ENCODE measurements at places on chromosomes 1 and 21.

DNA sequence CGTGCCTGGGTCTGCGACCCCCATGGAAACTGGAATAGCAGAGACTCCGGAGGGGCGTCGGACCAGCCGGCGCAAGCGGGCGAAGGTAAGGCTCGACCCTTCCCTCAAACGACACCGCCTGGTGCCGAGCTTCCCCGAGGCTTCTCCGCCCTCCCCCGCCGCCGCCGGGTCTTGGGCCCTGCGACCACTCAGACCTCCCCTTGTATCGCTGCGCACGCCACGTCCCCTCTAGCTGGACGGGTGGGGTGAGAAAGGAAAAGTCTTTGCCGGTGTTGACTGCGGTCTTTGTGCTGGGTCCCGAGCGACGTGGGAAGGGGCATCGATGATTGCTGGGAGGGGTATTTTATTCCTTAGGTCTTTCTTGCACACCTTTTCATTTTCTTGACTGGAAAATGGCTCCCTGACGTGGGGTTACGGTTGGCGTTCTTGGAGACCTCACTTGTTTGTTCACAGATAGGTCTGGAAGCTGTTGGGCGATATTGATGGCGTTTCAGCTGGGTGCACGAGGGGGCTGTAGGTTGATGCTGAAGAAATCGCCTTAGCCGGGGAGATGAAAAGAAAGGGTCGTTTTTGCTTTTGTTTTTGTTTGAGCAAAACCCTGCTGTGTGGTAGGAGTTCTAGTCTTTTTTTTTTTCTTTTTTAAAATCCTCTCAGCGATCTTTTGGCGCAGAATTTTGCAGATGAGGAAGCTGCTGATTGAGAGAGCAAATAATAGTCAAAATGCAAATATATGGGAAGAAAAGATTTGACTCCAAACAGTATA lies 776 bp downstream of the KDM1A start:
- no peak for DNase-seq

DNA sequence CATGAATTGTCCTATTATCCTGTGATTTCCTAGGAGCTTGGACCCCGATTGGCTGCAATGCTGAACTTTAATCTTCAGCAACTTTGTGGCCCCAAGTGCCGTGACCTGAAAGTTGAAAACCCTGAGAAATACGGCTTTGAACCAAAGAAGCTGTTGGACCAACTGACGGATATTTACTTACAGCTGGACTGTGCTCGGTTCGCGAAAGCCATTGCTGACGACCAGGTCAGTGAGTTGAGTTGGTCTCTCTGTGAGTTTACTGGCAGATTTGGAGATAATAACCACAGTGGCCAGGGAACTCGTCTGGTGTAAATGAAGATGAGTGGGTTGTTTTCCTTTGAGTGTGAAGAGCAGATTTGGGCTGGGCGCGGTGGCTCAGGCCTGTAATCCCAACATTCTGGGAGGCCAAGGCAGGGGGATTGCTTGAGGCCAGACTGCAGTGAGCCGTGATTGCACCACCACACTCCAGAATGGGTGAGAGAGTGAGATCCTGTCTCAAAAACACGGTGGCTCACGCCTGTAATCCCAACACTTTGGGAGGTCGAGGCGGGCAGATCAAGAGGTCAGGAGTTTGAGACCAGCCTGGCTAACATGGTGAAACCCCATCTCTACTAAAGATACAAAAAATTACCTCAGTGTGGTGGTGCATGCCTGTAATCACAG lies 39.1 kb upstream of the KIF1B start:
- no peak for DNase-seq

DNA sequence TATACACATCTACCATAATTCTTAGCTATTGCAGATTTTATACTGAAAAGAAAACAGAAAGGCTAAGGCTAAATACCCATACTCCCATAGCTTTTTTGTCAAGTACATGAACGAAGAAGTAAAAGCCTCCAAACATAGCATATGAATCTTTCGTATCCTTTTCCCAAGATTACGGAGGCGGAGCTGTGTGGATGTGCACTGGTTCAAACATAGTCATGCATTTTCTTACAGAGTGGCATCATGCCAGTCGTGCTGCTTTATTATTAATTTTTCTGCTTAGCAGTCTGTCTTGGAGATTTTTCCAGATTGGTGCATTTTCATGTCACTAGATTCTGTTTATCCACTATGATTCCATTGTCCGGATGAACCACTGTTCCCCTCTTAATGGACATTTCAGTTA lies 118.7 kb upstream of the RUNX3 start:
- no peak for DNase-seq

- DNase-seq = no peak
These were observed 16.4 kb upstream of the KCNK1 start for GRCh38 chr1:233597489-233597901.

DNA sequence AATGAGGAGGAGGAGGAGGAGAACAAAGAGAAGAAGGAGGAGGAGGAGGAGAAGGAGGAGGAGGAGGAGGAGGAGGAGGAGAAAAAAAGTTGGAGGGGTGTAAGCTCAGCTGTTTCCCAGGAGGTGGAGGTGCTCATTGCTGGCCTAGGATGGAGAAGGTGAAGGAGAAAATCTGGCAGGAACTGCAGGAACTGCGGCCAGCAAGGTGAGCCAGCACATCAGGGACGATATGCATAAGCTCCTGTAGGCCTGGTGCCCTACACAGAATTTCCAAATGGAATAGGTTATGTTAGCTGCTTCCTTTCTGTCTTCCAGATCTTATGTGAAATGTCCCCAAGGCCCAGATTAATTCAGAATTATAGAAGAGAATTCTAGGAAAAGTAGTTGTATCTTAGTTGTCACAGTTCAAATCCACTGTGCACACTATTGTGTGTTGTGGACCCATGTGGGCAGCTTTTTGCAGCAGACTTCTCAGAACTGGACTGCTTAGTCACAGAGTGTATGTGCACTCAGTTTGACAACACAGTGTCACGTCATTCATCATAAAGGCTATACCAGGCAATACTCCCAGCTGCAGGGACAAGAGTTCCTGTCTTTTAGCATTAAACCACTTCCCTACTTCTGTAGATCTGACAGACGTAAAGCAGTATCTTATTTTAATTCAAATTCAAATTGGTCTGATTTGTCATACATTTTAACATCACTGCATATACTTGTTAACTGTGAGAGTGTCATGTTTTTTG lies 303.7 kb downstream of the HLX start:
- no peak for DNase-seq

GRCh38 chr21:31072533-31072932 lies 34.3 kb upstream of the KRTAP19-8 start:
- no peak for DNase-seq

- DNase-seq = no peak
These were observed 643.3 kb downstream of the NPHP4 start for GRCh38 chr1:5348732-5349465.

DNA sequence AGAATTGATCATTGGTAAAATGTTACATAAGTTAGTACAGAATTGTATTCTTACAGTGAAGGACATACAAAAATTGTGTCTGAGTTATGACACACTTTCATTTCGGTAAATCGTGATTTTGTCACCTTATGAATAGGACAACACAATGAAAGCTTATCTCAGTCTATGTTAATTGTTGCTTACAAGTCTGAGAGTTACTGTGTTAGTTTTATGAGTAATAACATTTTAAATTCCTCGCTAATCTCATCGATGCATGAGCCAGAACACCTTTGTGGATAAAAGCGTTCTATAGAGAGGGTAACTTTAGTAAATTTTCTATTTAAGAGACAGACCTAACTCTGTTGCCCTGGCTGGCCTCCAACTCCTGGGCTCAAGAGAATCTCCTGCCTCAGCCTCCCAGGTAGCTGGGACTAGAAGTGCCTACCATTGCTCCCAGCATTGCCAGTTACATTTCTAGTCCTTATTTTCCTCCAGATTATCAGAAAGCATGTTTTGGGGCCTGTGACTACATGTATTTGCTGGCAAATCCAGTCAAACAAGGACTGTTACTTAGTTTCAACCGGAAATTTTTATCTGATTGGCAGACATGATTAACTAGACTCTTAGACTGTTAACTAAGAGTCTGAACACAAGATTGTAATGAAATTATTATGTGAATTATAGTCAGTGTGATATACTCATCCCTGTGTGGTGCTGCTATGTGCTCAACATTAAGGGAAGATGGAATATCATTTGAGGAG lies 3.0 kb downstream of the PRRC2C start:
- no peak for DNase-seq

DNA sequence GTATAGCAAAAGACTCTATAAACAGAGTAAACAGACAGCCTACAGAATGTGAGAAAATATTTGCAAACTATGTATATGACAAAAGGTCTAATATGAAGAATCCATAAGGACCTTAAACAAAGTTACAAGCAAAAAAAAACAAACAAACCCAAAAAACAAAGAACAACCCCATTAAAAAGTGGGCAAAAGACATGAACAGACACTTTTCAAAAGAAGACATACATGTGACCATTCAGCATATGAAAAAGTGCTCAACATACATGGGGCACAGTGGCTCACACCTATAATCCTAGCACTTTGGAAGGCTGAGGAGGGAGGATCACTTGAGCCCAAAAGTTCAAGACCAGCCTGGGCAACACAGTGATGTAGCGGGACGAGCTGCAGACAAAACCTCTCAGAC lies 17.9 kb upstream of the OR2B11 start:
- DNase-seq = no peak

DNA sequence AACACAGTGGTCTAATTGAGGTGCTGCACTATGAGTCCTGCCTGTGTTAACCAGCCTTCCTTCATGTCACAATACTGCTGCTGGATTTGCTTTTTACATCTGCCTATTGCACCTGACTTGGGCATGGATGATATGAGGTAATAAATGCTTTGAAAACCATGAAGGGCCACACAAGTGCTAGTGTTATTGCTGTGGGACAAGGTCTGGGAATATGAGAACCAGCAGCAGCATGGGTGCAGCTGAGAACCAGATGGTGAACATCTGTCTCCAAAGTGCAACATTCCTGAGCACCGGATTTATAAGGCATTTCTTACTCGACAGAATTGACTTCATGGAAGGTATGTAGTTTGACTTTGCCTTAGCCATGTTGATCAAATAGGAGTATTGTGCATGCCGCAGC lies 16.6 kb downstream of the TRIM45 start:
- no peak for DNase-seq

- no peak for DNase-seq
These were observed 53.8 kb downstream of the FAM78B start for GRCh38 chr1:166113031-166113430.

- DNase-seq = no peak
These were observed 53.6 kb downstream of the FGGY start for GRCh38 chr1:59350521-59350920.

- DNase-seq = no peak
These were observed 432.9 kb downstream of the PLA2G4A start for GRCh38 chr1:187261637-187262036.

DNA sequence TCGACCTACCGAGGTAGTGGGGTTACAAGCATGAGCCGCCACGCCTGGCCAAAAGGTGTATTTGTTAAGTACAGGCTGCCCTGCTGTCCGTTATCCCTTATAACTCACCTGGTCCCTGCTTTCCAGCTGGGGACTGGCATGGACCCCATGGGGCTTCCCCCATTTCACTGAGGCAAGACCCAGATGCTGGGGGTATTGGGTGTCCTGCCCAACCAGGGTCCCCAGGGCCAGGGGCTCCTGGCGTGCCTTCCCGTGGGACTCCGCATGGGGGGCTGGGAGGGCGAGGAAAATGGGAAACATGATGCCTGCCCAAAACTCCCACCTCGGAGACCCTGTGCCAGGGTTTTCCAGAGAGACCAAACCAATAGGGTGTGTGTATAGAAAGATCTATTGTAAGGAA lies 64.4 kb downstream of the FAAP20 start:
- DNase-seq = no peak

DNA sequence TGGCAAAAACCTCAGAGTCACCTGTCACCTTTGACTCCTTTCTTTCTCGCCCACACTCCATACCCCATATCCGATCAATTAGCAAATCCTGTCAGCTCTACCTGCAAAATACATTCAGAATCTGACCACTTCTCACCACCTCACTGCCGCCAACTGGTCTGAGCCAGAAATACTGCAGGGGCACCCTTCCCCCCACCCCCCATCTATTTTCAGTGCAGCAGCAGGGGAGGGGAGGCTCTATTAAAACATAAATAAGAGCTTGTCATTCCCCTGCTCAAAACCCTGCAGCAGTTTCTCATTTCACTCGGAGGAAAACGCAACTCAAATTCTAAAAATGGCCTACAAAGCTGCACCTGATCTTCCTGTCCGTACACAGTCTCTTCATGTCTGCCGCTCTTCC lies 3.9 kb downstream of the PKLR start:
- no peak for DNase-seq

- DNase-seq = no peak
These were observed 24.0 kb upstream of the DENND1B start for GRCh38 chr1:197799271-197799670.

- no peak for DNase-seq
These were observed 179.4 kb downstream of the PRDM16 start for GRCh38 chr1:3248155-3249141.

DNA sequence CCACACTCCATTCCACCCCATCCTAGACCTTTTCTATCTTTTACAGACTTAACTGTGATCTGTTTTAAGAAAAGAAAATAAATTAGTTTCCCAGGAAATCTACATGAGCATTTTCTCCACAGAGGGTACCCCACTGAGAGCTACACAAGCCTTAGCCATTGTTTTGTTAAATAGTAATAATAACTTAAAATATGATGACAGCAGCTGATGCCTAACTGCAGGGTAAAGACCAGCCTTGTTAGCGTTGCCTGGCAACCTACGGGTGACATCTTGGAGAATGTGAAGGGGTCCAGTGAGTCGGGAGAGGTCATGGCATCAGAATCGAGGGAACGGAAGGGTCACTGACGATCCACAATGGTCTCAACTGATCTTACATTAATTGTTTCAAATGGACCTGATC lies 233.2 kb upstream of the PBX1 start:
- DNase-seq = no peak

- DNase-seq = no peak
These were observed 140.8 kb downstream of the KAZN start for GRCh38 chr1:14739082-14739832.
